ENCODE measurements at places on chromosomes 5 and 9.
A peak's percentile ranks its signal among the peaks of the same experiment; 100 is the strongest.

DNA sequence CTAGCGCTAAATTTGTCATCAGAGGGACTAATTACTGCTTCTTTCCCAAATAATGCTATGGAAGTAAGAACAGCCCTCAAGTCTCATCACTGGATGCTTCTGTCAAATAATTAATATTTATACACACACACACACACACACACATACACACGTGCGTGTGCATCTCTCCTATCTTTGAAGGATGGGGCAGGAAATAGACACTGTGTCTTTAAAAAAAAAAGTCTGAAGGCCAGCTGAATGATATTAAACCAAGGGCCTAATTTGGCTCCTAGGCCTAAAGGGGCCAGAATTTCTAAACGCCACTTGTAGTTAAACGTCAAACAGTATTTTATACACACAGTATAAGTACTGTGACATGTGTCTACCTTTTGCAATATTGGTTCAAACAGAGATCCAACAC is 3.3 kb downstream of the SLF1 start:
- no peak for DNase-seq

DNA sequence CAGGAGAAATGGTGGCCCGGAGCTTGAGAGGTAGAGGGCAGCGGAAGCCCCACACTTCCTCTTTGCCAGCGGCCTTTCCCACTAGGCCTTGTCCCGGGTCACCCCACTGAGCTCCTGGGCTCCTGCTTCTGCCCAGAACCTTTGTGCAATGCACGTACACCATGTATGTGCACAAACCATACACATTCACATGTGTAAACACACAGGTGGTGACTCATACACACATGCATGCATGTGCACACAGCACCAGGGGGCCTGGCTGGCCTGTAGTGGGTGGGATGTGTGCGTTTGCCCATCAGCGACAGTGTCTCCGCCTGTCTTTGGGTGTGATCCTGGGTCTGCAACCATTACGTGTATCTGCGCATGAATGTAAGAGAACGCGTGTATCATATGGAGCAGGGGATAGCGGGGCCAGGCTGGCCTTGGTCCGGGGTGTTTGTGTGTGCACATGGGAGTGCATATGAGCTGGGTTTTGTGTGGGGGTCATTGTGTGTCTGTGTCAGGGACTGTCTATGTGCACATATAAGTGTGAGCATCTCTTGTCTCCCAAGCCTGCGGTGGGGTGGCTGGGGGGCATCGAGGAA is 43.7 kb downstream of the PSD2 start:
- DNase-seq = no peak

GRCh38 chr9:87109231-87109631 is 161.9 kb upstream of the GAS1 start:
- DNase-seq = no peak

DNA sequence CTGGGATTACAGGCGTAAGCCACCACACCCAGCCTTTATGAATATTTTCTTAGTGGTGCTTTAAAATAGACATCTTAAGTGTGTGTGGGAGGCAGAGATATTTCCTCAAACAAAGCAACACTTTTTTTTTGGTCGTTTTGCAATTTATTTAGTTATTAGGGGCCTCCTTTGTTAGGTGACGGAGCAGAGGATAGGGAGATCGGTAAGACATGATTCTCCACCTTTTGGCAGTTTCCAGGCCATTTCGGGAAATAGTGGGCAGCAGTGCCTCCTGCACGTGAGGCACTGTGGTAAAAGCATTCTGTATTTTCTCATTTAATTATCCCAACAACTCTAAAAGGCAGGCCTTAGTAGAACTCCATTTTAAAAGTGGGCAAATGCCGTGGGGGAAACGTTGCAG is 1.9 kb downstream of the OCLN start:
- DNase-seq = peak; percentile 49

- DNase-seq = no peak
Observed at GRCh38 chr5:32642276-32643002, 57.1 kb downstream of the SUB1 start.

DNA sequence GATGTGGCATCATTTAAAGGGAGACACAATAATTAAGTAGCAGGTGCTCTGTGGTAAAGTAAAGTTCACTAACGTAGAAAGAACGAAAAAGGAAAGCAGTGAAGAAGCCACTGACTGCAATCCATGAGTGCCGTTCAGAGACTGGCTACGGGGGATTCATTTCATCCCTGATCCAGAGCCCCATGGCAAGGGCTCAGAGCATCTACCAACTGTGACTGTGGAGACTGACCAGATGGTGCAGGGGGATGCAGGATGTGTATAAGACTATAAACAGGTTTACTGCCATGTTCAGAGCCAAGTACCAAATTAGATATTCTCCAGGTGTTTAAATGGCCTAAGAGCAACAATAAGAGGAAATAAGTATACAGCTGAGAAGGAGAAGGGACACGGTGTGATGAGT is 47.7 kb downstream of the MARCHF11 start:
- DNase-seq = no peak

- DNase-seq = no peak
Observed at GRCh38 chr9:117869712-117870111, 165.5 kb downstream of the TLR4 start.

DNA sequence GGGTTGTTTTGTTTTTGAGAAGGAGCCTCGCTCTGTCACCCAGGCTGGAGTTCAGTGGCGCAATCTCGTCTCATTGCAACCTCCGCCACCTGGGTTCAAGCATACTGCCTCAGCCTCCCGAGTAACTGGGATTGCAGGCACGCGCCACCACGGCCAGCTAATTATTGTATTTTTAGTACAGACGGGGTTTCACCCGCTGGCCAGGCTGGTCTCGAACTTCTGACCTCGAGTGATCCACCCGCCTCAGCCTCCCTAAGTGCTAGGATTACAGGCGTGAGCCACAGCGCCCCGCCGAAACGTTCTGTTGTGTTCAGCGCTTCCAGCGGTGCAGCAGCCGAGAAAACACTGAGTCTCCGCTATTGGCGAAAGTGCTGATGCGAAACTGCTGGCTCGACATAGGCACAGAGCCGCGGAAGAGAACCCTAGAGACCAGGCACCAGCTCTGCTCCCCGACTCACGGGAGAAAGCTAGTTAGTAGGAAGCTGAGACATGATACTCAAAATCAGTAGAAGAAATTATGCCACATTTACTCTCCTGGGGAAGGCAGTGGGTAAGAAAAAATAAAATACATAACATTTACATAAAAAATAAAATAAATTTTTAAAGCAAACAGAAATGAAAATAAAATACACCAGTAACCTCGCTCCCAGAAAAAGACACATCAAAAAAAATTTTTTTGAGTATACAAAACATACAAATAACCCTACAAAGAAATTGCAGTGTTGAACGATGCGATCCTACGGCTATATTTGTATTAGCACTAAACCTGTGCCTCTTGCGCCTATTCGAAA is 31.6 kb downstream of the ANXA2R start:
- DNase-seq = peak; percentile 96

DNA sequence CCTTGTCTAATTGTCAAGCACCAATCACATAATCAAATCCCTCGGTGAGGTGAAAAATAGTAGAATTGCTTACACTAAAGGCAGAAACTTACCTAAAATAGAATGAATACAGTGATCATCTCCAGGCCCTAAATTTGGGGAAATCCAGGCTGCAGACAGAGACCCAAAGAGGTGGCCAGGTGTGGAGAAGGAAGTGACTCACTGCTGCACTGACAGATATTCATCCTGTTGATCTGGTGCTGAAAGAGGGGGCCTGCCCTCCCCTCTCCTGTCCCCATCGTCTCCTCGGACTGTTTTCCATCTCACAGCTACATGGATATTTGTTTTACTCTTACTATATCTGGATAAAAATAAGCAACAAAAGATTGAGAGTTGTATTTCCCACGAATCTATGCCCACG is 15.9 kb downstream of the OR2Y1 start:
- DNase-seq = no peak

DNA sequence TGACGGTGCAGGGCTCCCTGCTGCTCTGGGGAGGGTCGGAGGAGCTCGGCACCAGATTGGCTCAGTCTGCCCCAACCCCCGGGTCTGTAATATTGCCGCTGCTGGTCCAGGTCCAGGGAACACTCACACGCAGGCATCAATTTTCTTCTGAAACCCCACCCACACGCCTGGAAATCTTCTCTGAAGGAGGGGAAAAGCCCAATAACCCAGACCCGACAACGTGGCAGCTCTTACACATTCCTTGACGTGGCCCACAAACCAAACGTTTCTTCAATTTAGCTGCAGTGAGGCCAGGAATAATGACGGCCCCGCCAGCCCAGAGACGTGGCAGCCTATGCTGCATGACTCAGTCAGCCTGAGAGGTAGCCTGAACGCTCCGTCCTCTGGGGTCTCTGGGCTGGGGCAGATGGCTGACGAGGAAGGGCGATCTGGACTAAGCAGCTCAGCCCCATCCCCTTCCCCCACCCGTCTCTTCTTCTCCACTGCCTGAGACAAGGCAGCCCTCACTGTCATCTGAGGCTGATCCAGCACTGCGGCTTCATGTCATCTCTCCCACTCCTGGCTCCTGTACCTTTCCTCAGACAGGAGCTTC is 9.9 kb upstream of the SPARC start:
- DNase-seq = peak; percentile 80

GRCh38 chr5:32909207-32909606 is 198.1 kb downstream of the NPR3 start:
- DNase-seq = no peak

DNA sequence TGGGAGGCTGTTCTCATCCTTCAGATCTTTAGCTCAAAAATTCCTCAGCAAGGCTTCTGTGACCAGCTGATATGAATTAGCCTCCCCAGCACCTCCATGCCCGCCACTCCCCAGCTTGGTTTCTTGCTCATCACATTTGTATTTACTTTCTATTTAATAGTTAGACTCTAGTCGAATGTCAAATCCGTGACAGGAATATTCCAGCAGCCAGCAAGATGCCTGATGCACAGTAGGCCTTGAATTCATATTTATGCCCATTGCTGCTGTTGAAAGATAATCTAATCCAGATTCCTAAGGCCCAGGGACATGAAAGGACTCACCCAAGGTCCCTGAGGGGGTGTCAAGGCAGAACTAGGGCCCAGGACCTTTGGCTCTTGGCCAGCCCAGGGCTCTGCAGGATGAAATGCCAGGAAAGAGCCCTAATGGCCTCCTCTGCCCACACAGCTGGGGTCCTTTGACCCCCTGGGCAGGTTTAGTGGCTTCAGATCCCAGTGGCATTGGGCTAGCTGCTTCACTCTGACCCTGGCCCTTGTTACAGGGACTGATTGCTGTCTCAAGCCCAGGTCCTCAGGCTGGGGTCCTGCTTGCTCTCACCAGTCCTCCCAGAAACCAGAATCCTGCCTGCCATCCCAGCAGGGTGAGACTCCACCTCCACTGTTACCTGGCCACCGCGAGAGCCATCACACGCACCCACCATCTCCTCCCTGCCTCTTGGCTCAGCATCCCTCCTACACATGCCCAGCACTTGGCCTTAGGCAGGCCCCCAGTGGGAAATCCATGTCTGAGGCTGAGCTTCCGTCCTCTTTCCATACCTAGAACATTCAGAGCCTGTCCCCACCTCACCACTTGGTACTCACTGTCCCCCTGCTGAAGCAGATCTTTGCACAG is 7.3 kb downstream of the CSF1R start:
- peak; percentile 29 for DNase-seq

DNA sequence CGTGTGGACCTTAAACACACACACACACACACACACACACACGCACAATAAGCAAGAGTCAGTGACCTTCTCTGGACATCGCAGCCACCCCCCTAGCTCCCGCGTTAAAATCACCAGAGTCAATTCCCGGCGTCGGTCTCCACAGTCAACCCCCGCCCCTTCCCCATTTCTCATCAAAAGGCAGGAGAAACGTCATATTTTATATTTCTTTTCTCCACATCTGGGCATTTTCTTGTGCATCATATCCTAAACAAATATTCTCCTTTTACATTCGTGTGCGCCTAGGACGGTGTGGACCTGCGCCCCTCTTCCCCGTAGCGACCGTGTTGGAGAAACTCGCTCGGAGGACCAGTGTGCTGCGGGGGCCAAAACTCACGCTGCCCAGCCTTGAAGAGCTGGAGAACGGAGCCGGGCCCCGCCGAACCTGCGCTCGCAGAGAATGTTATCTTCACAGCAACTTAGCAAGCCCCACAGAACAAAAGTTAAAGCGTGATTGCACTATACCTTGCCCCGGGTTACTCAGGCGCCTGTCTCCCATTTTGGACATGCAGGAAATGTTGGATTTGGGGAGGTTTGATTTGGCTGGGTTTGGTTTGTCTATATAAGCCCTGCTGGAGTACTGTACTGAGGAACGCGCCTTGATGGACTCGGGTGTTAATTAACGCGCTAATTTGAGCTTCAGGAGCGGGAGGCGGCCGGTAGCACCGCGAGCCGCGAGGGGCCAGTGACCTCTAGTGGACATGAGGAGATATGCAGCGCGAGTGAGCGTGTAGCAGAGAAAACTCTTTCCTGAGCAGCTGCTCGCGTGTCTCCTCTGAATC is 192.4 kb downstream of the MEF2C start:
- DNase-seq = peak; percentile 91

GRCh38 chr5:127572930-127573329 is 55.5 kb downstream of the PRRC1 start:
- DNase-seq = no peak

DNA sequence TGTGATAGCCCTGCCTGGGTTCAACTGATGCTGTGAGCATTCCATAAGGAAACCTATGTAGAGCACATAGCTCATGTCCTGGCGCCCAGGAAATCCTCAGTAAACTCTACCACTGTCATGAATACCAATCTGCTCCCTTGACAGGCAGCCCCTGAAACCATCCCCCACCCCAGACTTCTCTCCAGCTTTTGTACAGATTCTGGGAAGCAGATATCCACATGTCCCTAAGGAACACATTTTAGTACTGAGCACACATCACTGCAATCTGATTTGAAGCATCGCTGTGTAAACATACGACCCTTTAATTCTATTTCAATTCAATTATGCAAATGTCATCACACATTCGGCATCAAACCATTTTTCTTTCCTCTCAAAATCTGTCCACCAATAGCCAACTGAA is 89.5 kb upstream of the FSTL4 start:
- peak; percentile 18 for DNase-seq

GRCh38 chr5:155147222-155147621 is 133.7 kb downstream of the KIF4B start:
- no peak for DNase-seq

- no peak for DNase-seq
Observed at GRCh38 chr5:79872291-79872690, 118.8 kb downstream of the MTX3 start.

DNA sequence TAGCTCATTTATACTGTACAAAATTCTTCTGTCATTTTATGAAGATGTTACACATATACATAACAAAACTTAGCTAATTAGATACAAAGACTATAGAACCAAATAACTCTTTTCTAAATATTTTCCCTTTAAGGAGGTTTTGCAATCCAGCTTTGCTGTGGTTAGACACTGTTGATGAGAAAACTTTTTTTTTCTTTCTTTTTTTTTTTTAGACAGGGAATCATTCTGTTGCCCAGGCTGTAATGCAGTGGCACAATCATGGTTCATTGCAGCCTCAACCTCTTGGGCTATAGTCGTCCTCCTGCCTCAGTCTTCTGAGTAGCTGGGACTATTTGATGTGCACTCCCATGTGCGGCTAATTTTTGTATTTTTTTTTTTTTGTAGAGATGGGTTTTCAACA is 38.5 kb upstream of the CDKN2B start:
- no peak for DNase-seq

DNA sequence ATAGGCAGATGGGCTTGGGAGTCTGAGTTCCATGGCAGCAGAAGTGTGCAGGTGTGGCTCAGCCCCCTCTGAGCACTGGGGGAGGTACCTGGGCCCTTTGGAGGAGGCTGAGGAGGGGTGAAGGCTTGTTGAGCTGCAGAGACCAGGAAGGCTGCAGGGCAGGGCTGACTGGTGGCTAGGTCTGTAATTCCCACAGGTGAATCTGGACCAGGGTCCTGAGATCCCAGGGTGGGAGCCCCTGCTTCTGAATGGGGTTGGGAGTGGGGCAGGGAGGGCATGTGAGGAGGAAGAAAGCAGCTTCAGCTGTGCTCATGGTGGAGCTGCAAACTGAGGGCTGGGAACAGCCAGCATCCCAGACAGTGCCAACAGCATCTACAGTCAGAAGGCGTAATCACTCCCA is 111.1 kb downstream of the CACNA1B start:
- DNase-seq = no peak
